Lung (tissue), 17 donors: ENCODE measurements at places on chromosomes 3 and 15. TPM values are rescaled to one million over a fixed set of nuclear protein-coding genes. Genes with fewer than 3 reads are reported as not detected.

DNA sequence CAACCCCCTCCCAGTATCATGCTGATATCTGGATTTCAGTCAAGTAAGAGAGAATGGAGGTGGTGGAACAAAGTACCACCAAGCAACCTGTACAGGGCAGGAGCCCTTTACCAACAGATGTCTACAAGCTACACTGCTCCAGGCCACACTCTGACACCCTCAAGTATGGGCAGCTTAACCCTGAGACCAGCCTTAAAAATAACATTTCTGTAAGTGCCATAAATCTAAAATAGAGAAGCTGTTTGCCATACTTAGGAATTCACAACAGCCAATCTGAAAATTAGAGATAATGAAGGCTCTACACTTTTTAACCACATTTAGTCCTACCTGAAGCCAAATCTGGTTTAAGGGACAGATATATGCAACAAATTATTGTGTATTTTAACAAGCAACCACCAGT lies 59.7 kb downstream of the C3orf70 start:
- DNase-seq, result no peak

GRCh38 chr15:100889385-100890050 lies 9.9 kb downstream of the ALDH1A3 start:
- peak; percentile 76 for DNase-seq

GRCh38 chr3:72343078-72343477 lies 505.2 kb downstream of the SHQ1 start:
- no peak for DNase-seq

- no peak for DNase-seq
These were observed 4.4 kb upstream of the FOXB1 start for GRCh38 chr15:59999612-60000112.

DNA sequence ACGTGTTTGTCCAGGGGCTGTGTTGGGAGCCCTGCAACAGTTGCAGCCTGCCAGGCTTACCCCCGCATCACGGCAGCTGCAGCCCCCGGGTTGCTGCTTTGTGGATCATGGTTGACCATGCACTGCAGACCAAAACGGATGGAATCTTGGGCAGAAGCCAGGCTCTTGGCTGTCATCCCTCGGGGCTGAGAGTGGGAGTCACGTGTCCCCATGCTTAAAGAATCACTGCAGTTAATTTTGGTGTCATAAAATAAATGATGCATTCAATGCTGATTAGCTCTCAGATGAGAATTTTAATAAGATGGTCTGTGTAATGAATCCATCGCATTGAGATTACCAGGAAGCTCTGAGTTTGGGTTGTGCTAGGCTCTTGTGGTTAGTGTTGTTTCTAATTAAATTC lies 115.6 kb downstream of the CHDH start:
- peak; percentile 86 for DNase-seq

- DNase-seq, result no peak
These were observed 46.3 kb upstream of the RBP1 start for GRCh38 chr3:139585820-139586219.

- DNase-seq, result peak; percentile 76
These were observed 17.6 kb downstream of the C15orf62 start for GRCh38 chr15:40787344-40787841.

- DNase-seq, result peak; percentile 84
These were observed 192.9 kb upstream of the CADPS start for GRCh38 chr3:63067999-63068645.

GRCh38 chr3:33787328-33788009 lies 11.0 kb upstream of the PDCD6IP start:
- DNase-seq, result peak; percentile 80

DNA sequence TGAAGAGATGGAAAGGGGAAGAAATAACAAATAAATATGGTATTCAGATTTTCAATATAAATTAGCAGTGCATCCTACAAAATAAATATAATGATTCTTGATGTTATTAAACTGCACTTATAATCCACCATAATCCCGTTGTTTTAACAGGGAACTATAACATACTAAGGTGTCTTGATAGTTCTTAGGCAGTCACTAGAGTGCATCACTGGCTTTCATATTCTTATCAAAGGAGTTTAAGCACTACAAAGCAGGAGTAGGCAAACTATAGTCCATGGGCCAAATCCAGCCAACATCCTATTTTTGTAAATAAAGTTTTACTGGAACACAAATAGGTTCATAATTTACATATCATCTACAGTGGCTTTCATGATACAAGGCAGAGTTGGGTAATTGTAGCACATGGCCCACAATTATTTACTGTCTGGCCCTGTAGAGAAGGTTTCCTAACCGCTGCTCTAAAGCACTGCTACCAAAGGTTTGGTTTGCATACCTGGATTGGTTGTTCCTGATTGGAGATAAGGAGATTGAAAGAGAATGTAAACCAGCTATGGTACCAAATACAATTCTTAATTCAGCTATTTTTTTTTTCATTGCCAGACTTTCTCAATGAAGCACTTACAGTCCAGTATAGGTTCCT lies 104.3 kb downstream of the ZNF280D start:
- no peak for DNase-seq

DNA sequence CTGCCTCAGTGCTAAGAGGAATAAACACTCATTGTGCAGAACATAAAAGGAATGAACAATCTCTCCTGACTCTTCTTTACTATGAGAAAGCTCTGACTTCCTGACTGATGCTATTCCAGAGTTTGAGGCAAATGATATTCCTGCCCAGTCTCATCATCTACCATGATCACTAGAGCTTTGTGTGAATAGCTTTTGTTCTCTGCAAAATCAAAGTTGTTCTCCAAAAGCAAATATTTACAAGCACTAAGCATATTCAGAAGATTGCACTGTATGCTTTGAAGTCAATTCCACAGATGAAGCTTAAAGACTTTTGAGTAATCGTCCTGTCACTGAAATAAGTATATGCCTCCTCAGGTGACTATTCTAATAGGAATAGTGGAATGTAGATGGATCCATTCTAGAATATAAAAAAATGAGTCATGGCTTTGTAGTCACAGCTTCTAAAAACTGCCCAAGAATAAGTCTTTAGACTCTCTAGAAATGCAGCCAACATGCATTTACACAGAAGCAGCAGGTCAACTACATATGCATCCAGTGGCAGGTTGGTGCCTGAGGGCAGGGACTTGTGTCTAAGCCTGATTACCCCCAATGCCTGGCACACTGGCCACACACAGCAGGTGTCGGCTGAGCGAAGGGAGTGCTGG lies 34.6 kb downstream of the TNFAIP8L3 start:
- DNase-seq, result no peak

DNA sequence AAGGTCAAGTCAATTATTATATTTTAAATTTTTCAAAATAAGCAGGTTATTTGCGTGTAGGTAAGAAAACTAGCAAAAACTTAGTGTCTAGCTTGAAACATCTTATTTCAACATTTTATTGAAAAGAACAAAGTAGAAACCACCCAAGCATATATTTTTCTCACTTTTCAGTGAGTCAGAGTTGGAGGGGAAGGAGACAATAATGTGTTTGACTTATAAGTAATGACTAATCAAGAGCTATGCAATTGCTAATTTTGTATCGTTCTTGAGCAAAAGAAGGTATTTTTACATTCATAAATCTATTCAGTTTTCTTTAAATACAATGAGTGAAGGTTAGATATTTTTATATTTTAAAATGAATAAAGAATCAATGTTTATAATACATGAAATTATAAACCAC lies 54.4 kb upstream of the P2RY1 start:
- DNase-seq, result no peak

DNA sequence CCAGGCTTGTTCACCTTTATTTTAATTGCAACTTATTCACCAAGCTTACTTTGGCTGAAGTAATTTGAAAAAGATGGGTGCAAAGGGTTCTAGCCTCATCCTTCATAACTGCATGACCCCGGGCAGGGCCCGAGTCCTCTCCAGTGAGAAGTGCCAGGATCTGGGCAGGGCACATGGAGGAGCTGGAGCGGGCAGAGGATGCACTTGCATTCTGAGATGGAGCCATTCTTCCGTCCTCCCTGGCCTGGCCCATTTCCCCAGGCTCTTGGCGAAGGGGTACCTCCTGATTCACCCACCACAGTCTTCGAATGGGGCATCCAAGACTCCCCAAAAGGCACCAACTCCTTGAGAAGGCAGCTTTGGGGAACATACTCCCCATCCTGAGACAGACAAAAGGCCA lies 22.5 kb upstream of the PLXND1 start:
- no peak for DNase-seq

- DNase-seq, result no peak
These were observed 1.6 kb upstream of the CPN2 start for GRCh38 chr3:194352667-194353246.

GRCh38 chr3:101383656-101384055 lies 63.3 kb upstream of the IMPG2 start:
- DNase-seq, result no peak

DNA sequence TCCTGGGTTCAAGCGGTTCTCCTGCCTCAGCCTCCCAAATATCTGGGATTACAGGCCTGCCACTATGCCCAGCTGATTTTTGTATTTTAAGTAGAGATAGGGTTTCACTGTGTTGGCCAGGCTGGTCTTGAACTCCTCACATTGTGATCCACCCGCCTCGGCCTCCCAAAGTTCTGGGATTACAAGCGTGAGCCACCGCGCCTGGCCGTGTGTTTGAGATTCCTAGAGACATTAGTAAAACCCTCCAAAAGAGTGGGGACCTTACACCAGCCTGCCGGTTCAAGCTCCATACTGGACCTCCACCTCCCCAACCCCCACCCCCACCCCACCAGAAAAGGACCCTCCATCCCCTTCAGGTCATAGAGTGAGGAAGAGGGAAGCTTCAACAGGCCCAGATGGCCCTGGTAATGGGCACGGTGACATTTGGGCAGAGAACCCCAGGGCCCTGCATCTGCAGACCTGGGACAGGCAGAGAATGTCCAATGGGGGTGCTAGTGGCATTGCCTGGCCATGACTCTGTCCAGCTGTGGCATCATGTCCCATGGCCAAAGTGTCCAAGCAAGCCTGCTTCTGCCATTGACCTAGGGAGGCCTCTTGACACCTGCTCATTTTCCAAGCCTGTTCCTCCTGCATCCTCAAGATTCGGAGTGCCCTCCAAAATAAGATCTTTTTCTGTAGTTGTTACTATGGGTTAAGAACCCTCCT lies 108.9 kb upstream of the KLF13 start:
- no peak for DNase-seq

- DNase-seq, result no peak
These were observed 22.6 kb downstream of the TGFBR2 start for GRCh38 chr3:30628901-30629590.

- DNase-seq, result no peak
These were observed 76.8 kb upstream of the KLHL25 start for GRCh38 chr15:85871545-85871944.

DNA sequence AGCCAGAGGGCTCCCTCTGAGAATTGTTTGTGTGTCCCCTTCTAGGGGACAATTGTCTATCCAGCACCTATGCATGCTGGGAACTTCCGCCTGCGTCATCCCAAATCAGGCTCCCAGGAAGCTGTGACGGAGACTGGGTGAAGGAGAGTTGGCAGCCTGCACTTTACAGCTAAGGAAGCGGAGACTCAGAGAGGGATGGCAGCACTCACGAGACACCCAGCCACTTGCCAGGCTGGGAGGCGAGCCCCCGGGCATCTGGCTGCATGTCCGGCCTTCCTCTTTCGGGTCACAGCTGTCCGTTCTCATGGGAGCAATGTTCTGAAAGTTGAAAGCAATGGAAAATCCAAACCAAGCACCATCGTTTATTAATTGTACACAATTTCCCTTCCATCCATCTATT lies 45.5 kb upstream of the SLC6A11 start:
- no peak for DNase-seq

DNA sequence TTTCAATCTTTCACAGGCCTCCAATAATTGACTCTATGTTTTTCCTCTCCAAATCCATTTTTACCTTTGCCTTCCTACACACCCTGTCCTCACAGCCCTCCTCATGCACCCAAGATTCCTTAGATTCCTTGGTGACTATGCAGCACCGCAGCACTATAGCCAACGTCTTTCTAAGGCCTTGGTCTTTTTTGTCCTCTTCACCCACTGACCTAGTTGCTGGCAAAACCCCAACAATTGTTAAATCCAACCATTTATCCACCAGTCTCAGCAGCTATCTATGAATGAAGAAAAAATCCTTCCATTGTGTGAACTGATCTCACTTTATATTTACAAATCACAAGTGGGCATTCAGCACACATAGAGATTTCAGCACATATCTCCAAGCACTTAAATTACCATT lies 203.9 kb downstream of the VGLL3 start:
- no peak for DNase-seq

- DNase-seq, result no peak
These were observed 117.6 kb downstream of the P3H2 start for GRCh38 chr3:190003068-190003467.

DNA sequence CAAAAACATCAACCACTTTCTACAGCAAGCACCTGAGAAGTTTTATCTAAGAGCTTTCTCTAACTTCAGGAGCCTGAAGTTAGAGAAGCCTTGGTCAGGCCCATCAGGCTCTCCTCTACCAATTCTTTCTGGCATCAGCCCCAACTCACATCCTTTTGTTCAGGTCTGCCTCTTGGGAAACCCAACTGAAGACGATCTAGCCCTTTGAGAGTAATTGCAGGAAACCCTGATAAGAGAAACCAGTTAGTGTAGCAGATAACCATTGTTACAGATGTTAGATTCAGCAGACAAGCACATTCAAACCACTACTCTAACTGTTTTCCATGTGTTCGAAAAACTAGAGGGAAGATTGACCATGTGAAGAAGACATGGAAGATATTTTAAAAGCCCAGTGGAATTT lies 27.0 kb upstream of the DYNC1LI1 start:
- no peak for DNase-seq

- DNase-seq, result no peak
These were observed 20.6 kb upstream of the USP3 start for GRCh38 chr15:63483521-63484371.

DNA sequence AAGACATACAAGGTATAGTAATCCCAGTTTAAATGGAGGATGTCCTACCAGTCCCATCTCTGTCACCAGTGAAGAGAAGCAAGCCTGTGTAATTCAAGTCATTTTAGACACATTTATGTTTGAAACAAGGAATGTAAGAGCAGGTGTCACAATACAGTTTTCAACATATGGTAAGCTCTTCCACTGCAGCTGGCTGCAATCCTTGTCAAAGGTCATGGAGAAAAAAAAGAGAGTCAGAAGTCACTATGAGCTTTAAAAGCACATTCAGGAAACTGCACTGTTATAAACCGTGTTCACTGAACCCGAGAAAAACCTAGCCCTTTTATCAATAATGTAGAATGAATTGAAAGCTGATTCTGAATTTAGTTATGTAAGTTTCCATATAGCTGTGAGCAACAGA lies 206.4 kb downstream of the NAALADL2 start:
- DNase-seq, result no peak

GRCh38 chr15:53454843-53455721 lies 304.4 kb downstream of the WDR72 start:
- no peak for DNase-seq

SLC24A5 gene
- total RNA-seq, result not detected

TEX55 gene
- not detected for total RNA-seq

TMCO5A gene
- total RNA-seq, result not detected

DOCK3 gene
- total RNA-seq, result 0.25 TPM

LYZL4 gene
- not detected for total RNA-seq

GATM gene
- total RNA-seq, result 12.2 TPM

GP5 gene
- total RNA-seq, result 0.49 TPM

NOX5 gene
- total RNA-seq, result 0.77 TPM

SCG5 gene
- 4.9 TPM for total RNA-seq

PHLDB2 gene
- 58.1 TPM for total RNA-seq

PTPRG gene
- 128 TPM for total RNA-seq

PXYLP1 gene
- 8.5 TPM for total RNA-seq

GHRL gene
- total RNA-seq, result 7.6 TPM

SPINT1 gene
- total RNA-seq, result 136 TPM
